ENCODE measurements at places on chromosomes 2 and 18. TPM values are rescaled to one million over a fixed set of nuclear protein-coding genes. Genes with fewer than 3 reads are reported as not detected.

GRCh38 chr2:62032096-62032495 is 126.6 kb downstream of the COMMD1 start:
- DNase-seq = no peak

- no peak for DNase-seq
Measured at GRCh38 chr2:227890495-227891079, 19.2 kb downstream of the DAW1 start.

The TOGARAM2 gene
- total RNA-seq = 5.2 TPM

DNA sequence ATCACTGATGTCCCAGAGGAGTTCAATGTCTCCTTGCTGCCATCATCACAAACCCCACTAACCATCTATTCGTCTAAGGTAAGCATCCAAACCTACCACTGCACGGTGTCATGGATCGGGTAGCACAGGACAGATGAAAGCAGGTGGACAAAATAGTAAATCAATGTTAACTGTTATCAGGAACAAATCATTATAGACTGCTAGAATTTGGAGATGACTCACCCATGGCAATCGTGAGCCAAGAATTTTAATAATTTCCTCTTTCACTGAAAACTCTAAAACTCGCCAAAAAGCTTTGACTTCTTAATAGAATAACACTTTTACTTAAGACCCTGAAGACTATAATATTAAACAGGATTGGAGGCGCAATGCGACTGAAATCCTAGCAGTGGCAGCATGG is 33.7 kb upstream of the BZW1 start:
- no peak for DNase-seq

The HNMT gene
- 0.78 TPM for total RNA-seq

DNA sequence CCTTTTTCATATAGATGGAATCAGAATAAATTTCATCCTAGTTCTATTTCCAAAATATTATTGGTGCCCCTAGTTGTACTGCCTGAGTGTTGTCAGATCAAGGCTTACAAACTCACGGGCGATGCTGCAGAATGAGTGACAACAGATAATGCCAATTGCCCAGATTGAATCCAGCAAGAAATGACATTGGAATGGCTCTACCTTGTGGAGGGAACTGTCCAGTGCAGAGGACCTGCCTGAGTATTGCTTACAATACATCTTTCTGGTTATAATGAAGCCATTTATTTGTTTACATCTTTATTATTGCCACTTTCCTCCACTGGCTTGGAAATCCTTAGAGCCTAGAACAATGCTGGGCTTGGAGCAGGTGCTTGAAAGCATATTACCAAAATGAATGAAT is 7.8 kb upstream of the IL1R2 start:
- DNase-seq = no peak

DNA sequence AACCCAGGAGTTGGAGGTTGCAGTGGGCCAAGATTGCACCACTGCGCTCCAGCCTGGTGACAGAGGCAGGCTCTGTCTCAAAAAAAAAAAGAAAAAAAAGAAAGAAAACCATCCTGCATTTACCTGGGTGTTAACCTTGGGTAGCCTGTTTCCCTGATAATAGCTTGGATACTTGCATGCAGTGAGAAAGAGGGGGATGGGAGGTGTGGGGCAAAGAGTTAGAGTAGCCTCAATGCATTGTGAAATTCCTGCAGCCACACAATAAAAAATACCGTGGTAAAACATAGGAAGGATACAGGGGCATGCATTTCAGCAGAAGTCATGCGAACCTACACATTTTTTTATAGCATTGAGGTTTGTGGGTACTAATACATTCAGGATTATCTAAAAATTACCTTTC is 76.6 kb upstream of the ZNF516 start:
- no peak for DNase-seq

The BABAM2 gene
- 65.6 TPM for total RNA-seq

DNA sequence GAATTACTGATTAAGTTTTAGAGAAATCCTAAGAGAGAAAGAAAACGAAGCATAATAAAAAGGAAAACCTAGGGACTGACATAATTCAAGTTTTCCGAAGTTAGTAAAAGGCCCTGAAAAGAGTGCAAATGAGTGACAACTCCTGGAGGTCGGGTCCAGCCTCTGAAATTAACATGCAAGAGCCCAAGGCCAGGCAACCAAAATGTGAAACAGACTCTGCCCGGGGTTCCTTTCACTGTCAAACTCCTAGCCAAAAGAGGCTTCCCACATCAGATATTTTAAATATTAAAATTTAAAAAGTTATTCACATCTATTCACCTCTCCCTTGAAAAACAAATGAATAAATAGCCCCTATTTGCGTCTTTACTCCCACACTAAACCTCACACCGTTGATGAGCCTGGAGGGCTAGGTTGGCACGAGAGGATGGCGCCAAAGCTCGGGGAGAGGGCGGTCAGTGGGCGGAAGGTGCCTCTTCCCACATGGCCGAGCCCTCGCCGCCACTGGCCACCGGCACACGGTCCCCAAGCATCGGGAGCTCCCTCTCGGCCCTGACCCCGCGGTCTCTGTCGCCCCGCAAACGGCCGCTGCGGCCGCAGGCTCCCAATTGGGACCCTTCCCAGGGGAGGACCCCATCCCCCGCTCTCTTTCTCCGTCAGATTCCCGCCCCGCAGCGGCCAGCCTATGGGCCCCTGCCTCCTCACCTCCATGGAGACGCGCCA is 630 bp downstream of the PPM1G start:
- DNase-seq = no peak

- no peak for DNase-seq
Measured at GRCh38 chr2:130756053-130756873, 923 bp downstream of the AMER3 start.

- DNase-seq = no peak
Measured at GRCh38 chr2:231611273-231612108, 18.8 kb downstream of the TEX44 start.

GRCh38 chr2:130987519-130988425 is 105.5 kb downstream of the FAM168B start:
- DNase-seq = no peak

GRCh38 chr2:109724533-109725460 is 69.3 kb upstream of the RGPD5 start:
- no peak for DNase-seq

- DNase-seq = no peak
Measured at GRCh38 chr2:143936848-143937722, 582.8 kb downstream of the ZEB2 start.

DNA sequence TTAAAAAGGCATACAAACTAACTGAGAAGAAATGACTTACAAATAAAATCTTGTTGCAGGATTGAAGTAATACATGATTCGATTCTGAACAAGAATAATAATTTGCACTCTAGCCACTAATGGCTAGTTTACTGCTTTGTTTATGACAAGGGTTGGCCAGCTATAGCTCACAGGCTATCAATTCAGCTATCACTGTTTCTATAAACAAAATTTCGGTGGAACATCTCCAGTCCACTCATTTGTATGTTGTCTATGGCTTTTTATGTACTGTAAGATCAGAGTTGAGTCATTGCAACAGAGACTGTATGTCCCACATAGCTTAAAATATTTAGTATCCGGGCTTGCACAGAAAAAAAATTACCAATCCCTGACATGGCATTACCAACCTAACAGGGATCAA is 543.7 kb upstream of the CNTNAP5 start:
- no peak for DNase-seq

DNA sequence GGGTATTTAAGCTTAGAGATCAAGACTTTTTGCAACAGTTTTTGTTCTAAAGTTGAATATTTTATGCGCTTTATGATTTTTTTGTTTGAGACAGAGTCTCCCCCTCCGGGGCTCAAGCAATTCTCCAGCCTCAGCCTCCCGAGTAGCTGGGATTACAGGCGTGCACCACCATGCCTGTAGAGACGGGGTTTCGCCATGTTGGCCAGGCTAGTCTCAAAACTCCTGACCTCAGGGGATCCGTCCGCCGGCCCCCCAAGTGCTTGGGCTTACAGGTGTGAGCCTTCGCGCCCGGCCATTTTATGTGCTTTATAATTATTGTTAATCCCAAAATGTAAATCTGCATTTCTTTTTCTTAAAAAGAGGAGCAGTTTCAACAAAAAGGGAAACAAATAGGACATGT is 29.0 kb downstream of the TBR1 start:
- DNase-seq = no peak

The PDE1A gene
- total RNA-seq = not detected

The TEKT4 gene
- not detected for total RNA-seq

DNA sequence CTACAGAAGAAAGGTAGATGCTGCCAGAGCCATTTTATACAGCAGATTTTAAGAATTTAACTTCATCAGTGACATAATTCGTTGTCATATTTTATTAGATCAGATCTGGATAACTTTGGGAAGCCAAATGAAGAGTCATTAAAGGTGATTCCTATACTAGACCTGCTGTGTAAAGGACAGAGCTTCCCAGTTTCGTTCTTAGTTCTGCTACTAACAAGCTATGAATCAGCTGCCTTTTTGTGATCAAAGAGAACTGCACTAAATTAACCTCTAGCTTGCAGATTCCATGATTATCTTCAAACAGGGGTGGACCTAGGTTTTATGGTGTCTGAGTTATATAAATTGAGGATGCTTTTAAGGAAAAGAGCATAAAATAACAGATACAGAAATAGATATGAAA is 926.5 kb upstream of the ACVR2A start:
- DNase-seq = no peak

DNA sequence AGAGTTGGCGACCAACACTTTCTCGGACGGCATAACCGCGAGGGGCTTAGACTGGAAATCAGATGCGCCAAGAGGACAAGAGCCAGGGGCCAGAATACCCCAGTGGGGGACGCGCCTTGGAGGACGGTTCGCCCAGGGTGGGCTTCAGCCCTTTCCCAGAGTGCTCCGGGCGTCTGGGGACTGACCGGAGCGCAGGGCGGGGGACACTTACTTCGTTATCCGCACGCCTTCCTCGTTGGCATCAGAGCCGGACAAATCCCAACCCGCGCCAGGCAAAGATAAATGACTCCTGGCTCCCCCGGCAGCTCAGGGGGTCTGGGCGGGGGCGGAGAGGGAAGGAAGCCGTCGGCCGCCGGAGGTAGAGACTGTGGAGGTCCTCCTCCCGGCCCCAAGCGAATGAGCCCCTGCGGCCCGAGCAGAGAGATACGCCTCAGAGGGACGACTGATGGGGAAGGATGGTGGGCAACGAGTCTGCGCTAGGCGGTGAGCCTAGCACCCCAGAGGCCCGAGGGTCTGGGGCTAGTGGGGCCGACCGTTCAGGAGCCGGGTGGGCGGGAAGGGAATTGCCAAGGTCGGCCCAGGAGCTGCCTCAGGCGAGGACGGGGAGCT is 4.7 kb upstream of the SATB2 start:
- DNase-seq = no peak

The UGT1A3 gene
- total RNA-seq = not detected

The GNLY gene
- total RNA-seq = 9.0 TPM

- DNase-seq = no peak
Measured at GRCh38 chr2:186645999-186646398, 47.9 kb upstream of the FAM171B start.

DNA sequence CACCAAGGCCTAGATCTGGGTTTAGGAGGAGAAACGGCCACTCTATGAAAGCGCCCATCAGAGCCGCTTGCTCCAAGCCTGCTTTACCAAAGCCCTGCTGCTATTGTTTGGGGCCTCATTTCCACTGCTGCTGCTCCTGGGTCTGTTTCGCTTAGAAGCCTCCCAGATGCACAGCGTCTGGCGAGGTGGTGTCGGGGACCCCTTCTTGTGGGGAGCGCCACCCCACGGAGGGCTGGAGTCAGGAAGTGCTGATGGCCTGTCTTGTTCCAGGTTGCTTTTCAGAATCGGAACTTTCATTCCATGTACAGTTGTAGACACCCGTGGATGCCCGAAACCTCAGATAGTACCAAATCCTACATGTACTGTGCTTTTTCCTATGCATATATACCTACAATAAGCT is 204.9 kb upstream of the TWIST2 start:
- no peak for DNase-seq

The NT5DC4 gene
- not detected for total RNA-seq

DNA sequence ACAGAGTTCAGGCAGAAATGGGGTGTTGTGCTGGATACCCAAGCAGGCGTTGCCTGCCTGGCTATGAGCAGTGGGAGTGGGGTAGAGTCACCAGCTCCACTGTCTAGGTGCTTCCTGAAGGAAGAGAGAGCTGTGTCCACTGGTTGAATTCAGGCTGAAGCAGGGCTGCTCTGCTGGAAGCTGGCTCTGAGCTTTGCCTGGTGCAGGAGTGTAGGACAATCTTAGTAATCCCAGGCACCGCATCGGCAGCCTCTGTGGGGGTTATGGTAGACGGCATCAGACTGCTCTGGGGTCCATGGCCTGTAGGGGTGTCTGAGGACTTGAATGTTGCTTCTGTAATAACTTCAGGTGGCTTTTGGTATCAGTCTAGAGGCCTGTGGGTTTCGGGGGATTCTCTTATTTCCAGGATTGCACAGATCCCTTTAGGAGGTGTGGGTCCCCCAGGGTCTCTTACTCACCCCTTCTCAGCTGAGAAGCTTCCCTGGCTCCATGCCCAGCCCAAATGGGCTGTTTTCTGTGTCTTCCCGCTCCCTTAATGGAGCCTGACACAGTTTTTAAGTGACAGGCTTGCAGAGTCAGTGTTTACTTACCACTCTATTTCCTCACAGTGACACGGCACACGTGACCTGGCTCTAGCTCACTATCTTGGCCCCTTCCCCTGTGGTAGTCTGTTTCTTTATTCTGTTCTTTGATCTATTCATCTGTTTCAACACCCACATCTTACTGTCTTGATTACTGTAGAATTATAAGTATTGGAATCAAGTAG is 644.3 kb downstream of the CBLN2 start:
- DNase-seq = no peak

The SNTG2 gene
- 1.7 TPM for total RNA-seq

DNA sequence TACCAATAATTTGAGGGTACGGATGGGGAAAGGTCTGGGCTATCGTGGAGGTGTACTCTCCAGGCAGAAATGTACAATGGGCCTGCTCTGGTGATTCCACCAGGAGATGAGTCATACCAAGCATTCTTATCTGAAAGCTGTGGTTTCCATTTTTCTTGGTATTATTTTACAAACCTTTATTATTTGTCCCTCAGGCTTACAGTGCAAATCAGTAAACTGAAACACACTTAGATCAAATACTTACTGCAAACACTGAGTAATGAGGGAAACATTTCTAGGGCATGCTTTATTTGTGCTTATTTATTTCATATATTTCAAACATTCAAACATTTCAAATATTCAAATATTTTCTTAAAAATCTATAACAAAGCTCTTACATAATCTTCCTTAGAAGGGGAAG is 319.8 kb downstream of the RND3 start:
- DNase-seq = no peak

GRCh38 chr2:28951910-28952835 is 28.9 kb upstream of the TOGARAM2 start:
- DNase-seq = no peak

DNA sequence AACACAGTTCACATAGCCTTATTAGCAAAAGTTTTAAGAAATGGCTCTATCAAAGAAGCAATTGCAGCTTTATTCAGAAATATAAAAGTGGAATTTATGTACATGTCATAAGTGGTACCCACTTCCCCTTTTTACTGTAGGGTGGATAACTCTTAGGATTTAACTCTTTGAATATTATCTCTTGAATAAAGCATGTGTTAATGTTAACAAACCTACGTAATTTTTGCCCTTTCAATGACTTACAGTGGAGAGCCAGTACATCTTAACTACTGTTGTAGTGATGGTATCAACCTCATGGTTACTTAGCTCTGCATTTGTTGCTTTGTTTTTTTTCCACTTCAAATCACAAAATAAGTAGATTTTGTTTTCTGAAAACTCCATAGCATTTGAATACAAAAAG is 8.8 kb downstream of the NABP1 start:
- DNase-seq = no peak

All from CD8-positive, alpha-beta memory T cell (primary cell).